Muscle of back (tissue), 13 donors: ENCODE measurements at places on chromosomes 11 and 22.

- no peak for DNase-seq
Observed at GRCh38 chr11:75298191-75298975, 53.1 kb downstream of the ARRB1 start.

GRCh38 chr11:16738193-16738946, at the start of gene C11orf58:
Gene C11orf58, plus strand, starts transcription at chr11:16738647. Its CDS starts 132 bp downstream, at chr11:16738779.
- DNase-seq, result peak; percentile 98

DNA sequence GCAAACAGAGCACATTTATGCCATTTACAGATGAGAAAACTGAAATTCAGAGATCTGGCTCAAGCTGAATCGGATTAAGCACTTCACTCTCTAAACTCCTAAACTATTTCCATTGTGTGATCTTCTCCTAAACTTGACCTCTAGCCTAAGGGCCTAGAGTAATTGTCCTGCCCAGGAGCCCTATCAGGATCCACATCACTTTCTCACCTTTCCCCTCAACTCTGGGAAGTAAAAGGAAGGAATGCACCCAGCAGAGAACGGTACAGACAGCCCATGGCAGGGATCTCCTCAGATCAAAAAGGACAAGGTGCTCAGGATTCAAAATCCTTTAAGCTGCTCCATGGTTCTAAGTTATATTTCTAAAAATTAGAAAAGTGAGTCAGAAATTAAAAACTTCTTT, 102.7 kb downstream of the ABTB2 start:
- DNase-seq, result no peak

DNA sequence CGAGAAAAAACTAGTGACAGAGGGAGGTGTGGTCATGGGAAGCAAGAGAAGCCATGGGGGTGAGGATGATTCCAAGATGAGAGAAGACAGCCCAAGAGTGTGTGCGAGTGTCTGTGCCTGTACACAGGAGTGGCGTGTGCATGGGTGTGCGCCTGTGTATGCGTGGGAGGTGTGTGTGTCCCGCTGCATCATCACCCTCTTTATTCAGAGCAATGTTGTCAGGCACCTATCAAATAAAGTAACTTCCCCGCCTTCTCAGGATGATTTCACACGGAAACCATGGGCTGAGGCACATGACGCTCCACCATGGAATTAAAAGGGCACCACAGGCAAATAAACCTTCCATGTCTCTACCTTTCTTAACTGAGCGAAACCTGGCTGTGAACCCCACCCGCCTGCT, 24.6 kb downstream of the MS4A10 start:
- DNase-seq, result no peak

GRCh38 chr11:132365650-132366049, 995.2 kb downstream of the NTM start:
- no peak for DNase-seq

DNA sequence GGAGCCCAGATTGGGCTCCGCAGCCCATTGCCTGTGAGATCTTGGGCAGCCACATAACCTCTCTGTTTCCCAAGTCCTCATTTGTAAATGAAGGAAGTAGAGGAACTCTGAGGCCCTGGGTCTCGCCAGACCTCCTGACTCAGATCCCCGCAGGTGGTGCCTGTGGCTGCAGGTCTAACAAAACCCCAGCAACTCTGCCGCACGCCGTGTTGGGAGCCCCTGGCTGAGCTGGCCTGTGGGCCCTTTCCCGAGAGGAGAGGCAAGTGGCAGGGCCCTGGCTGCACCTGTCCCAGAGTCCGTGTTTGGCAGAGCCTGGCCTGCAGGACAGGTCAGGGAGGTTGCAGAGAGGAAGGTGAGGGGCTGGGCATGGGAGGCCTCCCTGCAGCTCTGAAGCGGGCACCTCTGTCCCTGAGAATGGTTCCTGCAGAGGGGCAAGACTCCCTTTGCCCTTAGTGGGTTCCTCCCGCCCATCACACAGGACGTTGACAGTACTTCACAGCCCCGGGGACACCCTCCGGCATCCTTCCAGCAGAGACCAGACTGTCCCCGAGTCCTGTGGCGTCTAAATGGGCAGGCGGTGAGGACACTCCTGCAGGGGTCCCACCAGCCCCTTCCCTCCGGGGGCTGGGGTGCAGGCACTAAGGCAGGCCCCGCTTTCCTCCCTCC, 67.7 kb downstream of the ARHGAP8 start:
- no peak for DNase-seq
